ENCODE measurements at places on chromosomes 2 and 18.

DNA sequence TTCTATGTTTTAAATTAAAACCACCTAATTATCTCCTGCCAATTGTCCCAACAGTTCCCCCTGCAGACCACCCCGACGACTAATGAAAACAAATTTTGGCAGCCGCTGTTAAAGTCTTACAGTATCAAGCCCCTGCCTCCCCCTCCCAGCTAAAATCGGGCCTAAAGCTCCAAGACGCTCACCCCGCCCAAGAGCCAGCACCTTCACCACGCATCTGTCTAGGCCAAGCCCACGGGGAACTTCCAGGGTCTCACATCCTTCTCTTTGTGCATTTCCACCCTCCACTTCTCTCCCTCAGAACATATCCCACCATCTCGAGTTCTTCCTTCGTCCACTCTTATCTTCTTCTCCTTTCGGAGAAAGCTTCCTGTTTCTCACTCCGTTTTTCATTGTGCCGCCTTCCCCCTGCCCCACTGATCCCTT is 445 bp downstream of the PRPF40A start:
- DNase-seq, result no peak

DNA sequence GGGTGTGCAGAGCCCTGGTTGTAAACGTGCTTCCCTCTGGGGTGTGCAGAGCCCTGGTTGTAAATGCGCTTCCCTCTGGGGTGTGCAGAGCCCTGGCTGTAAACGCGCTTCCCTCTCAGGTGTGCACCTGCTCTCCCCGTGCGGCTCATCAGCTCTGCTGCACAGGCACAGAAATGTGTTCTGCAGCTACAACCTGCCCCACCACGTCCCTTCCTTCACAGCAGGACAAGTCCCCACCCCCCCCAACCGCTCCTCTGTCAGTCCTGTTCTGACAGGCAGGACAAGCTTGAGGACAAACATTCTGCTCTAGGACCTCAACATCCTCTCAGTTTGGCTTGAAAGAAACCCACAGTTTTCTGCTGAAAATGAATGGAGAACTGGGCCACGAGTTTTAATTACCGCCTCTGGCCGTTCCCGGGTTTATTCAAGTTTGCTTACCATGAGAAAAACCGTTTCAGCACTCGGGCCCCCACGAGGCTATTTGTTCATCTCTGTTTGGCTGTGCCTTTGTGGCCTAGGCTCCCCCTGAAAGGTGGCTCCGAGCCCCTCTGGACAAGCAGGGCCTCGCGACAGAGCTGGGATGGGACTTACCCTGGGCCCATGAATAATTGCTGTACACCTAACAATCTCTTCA is 81.0 kb upstream of the ASB18 start:
- no peak for DNase-seq

- no peak for DNase-seq
Observed at GRCh38 chr2:140891614-140892212, 1239.1 kb downstream of the LRP1B start.

GRCh38 chr2:113185664-113186432 is 12.1 kb downstream of the PSD4 start:
- no peak for DNase-seq

- no peak for DNase-seq
Observed at GRCh38 chr2:39875914-39876267, 96.8 kb upstream of the THUMPD2 start.
